Spinal cord (tissue), 10 donors: ENCODE measurements at places on chromosomes 5 and 9. TPM values are rescaled to one million over a fixed set of nuclear protein-coding genes. Genes with fewer than 3 reads are reported as not detected.

SHISAL2B gene
- 0.30 TPM for total RNA-seq

ARID3C gene
- total RNA-seq: 1.1 TPM

PCDHGC5 gene
- total RNA-seq: 5.9 TPM

ARL14EPL gene
- total RNA-seq: not detected

FANCC gene
- total RNA-seq: 14.7 TPM

LRRC19 gene
- total RNA-seq: not detected

RGS7BP gene
- total RNA-seq: 28.4 TPM

PROP1 gene
- total RNA-seq: not detected

TRPM3 gene
- total RNA-seq: 57.1 TPM

FAM221B gene
- total RNA-seq: not detected

EQTN gene
- total RNA-seq: 1.9 TPM
